ENCODE measurements at places on chromosomes 2 and 18.

DNA sequence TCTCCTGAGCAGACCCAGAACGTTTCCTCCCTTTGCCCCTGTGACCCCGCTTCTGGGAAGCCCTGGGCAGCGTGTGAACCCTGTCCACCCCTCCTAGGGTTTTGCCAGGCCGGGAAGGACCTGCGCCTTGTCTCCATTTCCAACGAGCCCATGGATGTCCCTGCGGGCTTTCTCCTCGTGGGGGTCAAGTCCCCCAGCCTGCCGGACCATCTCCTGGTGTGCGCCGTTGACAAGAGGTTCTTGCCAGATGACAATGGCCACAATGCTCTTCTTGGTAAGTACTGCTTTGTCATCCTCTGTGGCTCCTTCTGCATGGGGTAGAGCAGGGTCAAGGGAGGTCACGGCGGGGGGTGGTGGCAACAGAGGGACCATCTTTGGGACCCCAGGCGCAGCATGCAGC is 32.5 kb downstream of the GREB1 start:
- no peak for DNase-seq

DNA sequence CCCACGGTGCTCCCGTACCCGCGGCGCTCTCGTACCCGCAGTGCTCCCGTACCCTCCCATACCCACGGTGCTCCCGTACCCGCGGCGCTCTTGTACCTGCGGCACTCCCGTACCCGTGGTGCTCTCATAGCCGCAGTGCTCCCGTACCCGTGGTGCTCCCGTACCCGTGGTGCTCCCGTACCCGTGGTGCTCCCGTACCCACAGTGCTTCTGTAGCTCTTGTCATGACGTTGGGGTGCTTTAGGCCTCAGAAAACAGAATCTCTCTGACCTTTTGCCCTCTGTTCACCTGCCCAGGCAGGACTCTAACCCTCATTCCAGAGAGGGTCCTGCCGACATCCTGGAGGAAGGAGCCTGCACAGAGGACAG is 35.3 kb downstream of the SLC66A2 start:
- DNase-seq: no peak

- no peak for DNase-seq
Observed at GRCh38 chr2:19327496-19327895, 30.9 kb downstream of the OSR1 start.

GRCh38 chr2:170276925-170277629 is 99.1 kb downstream of the MYO3B start:
- DNase-seq: no peak

DNA sequence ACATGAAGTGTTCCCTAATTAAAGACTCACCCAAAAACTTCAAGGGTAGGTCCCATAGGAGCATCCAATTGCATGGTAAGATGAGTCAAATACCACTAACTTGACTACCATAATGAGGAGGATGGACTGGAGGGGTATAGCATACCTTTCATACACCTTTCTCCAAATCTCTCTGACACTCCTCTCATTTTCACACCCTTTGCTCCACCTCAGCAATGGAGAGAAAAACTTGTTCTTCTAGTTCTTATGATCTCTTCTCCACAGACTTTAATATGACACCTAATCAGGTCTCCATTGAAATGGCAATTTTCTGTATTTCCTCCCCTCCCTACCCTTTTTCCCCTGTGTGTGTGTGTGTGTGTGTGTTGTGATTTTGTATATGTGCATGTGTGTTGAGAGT is 41.1 kb upstream of the MAP2 start:
- DNase-seq: no peak

GRCh38 chr2:197450465-197450864 is 2.9 kb upstream of the COQ10B start:
- no peak for DNase-seq

DNA sequence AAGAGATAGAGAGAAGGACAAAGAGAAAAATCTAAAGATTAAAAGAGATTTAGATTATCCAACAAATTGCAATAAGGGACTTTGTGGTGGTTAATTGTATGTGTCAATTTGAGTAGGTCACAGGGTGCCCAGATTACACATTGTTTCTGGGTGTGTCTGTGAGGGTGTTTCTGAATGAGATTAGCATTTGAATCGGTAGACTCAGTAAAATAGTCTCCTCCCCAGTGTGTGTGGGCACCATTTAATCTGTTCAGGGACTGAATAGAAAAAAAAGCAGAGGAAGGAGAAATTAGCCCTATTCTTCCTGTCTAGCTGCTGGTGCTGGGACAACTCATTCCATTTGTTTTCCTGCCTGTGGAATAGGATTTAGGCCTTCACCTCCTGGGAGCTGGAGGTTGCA is 339.8 kb upstream of the EPHA4 start:
- DNase-seq: no peak

GRCh38 chr2:33835911-33836310 is 236.8 kb upstream of the FAM98A start:
- DNase-seq: no peak

DNA sequence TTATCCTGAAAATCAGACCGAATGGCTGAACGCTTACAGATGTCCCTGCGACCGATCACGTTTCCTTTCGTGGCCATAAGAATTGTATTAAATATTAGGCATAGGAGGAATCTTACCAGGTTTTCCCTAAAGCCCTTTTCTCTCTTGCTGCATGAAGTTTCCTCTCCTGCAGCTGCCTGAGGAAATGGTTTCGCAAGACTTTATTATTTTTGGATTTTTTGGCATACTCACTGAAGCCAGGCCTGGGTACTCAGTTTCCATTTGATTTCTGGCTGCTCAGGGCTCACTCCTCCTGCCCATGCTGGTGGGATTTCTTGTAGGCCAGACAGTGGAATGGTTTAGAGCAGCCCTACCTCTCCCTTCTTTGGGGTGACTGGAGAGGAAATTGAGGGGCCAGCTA is 114.0 kb downstream of the KLHL29 start:
- DNase-seq: no peak

DNA sequence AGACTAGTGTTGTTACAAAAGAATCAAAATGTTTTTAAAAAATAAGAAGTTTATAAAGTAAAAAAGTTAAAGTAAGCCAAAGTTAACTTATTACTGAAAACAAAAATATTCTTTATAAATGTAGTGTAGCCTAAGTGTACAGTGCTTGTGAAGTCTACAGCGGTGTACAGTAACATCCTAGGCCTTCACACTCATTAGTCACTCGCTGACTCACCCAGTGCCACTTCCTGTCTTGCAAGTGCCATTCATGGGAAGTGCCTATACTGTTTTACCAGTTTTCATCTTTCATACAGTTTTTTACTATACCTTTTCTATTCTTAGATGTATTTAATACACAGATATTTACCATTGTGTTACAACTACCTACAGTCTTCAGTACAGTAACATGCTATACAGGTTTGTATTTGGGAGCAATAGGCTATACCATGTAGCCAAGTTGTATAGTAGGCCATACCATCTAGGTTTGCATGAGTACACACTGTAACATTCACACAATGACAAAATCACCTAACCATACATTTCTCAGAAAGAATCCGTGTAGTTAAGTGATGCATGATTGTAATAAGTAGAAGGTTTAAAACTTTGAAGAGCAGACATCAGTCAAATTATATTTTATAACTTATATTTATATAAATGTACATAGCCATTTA is 13.4 kb downstream of the SERPINB7 start:
- peak; percentile 28 for DNase-seq

DNA sequence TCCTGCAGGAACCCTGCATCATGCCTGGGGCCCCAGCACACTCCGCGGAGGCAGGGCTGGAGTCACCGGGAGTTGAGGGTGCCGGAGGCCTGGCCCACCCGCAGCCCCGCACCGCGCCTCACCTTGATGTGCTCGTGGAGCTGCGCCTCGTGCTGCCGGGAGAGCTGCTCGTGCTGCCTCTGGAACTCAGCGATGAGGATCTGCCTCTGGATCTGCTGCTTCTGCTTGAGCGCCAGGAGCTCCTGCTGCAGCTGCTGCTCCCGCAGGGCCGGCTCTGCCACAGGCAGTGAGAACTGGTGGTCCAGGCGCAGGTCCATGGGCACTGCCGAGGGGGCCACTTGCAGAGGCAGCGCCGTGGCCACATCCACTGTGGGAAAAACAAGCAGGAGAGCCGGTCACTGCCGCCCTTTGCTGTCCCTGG is 211.1 kb downstream of the HDAC4 start:
- no peak for DNase-seq

GRCh38 chr2:191866675-191867506 is 20.0 kb upstream of the CAVIN2 start:
- no peak for DNase-seq

- peak; percentile 71 for DNase-seq
Observed at GRCh38 chr2:70984576-70985282, 6.3 kb downstream of the ANKRD53 start.

- DNase-seq: no peak
Observed at GRCh38 chr18:51137026-51137729, 60.3 kb downstream of the MEX3C start.

All from stimulated activated CD4-positive, alpha-beta T cell treated with anti-CD3 and anti-CD28 coated beads, Interleukin-4, amount 100 ng/mL, for 48 hours (primary cell).